ENCODE measurements at places on chromosomes 7 and 10.

GRCh38 chr7:115009139-115009538 lies 87.2 kb downstream of the MDFIC start:
- no peak for DNase-seq

DNA sequence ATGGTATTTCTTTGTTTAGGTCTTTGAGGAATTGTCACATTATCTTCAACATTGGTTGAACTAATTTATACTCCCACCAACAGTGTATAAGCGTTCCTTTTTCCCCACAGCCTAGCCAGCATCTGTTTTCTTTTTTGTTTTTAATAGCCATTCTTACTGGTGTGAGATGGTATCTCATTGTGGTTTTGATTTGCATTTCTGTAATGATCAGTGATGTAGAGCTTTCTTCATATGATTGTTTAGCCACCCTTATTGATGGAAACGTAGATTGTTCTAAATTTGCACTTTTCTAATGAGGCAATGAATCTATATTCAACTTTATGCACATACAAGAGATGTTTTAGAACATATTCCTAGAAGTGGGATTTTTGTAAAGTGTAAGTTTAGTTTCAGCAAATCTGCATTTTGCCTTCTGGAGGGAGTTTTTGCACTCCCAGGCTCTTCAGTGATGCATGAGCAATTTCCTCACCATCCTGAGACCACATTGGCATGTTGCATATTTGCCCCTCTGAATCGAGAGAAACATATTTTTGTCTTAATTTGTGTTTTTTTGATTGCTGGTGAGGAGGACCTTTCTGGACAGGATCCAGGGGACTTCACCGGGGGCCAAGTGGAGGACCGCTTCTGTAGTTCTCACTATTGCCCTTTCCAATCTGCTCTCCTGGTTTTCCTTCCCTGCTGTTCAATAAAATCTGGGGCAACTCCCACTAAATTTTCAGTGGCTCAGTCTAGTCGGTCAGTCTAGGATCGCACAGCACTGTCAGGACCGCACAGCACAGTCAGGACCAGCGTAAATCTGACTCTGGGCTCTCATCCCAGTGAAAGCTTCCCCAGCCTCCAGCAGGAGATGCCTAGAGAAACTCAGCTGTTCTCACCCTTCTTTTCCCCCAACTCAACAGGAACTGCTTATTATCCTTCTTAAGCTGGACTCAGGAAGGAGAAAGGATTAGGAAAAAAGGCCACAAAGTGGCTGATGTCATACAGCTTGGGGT lies 157.0 kb downstream of the PTPN20 start:
- DNase-seq, result no peak

GRCh38 chr7:144628176-144628575 lies 207.7 kb downstream of the TPK1 start:
- no peak for DNase-seq

DNA sequence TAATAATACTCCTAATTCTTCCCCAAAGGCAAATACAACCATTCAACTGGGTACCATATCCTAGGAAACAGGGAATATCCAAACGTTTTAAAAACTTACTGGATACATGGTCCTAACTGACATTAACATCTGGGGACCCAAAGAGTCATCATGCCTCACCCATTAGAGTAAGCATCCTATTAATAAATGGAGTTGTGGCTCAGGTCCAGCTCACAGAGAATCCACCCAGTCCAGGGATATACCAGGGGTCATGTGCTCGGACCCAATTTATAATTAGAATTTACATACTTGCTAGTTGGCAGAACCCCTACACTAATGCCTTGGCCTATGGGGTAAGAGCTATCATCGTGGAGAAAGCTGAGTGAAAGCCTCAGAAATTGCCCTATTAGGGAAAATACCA lies 670.0 kb downstream of the XPNPEP1 start:
- no peak for DNase-seq
